Vagina (tissue), 2 donors: ENCODE measurements at places on chromosomes 16 and 17. TPM values are rescaled to one million over a fixed set of nuclear protein-coding genes. Genes with fewer than 3 reads are reported as not detected.

- no peak for DNase-seq
Measured at GRCh38 chr17:49018748-49019147, 21.6 kb downstream of the IGF2BP1 start.

DNA sequence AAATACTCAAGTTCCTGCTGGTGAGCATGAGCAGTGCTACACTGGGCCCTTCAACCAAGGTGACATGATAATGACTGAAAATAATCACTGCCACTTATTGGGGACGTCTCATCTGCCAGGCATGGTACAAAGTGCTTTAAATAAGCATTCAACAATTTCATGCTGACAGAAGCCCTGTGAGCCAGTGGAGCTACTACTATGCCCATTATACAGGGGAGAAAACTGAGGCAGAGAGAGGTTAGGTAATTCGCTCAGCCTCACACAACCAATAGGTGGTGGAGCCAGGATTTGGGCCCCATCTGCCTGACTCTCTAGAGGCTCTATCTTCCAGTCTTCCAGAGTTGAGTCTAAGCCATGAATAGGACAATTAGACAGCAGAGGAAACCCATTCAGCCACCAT lies 30.3 kb upstream of the STH start:
- no peak for DNase-seq

GRCh38 chr17:81228834-81229665 lies 6.3 kb upstream of the CEP131 start:
- no peak for DNase-seq

GRCh38 chr17:28570716-28571360 lies 486 bp downstream of the PIGS start:
- DNase-seq, result no peak

CCL8 gene
- total RNA-seq, result 1.5 TPM
